ENCODE measurements at places on chromosomes 5 and 9. TPM values are rescaled to one million over a fixed set of nuclear protein-coding genes. Genes with fewer than 3 reads are reported as not detected.

- H3K4me3 ChIP-seq: no peak overlapping the region
- DNase-seq: peak; percentile 33
- no peaks in the 10 kb centered on the region for H3K27me3 ChIP-seq
- no peaks in the 10 kb centered on the region for H3K4me1 ChIP-seq
These were observed 5.9 kb downstream of the FAM78A start for GRCh38 chr9:131270171-131271015.

DNA sequence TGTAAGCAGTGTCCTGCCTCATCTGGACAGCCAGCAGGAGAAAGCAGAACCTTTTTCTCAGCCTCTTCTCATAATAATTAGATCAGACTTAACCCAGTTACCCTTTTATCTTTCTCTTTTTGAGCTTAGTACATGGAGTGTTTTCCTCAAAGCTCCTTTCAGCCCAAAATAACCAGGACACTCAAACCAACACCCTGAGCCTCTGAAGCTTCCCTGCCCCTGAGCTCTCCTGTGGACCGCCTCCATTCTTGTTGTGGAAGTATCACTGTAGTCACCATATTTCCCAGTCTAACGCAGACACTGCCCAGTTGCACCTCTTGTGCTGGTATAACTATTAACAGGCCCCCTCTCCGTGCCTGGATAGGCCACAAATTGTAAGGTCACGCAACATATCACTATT lies 53.8 kb upstream of the ZNF622 start:
- no peak overlapping the region for H3K4me3 ChIP-seq
- no peak for DNase-seq
- H3K27ac ChIP-seq: no peak overlapping the region
- no peaks in the 10 kb centered on the region for H3K36me3 ChIP-seq
- no peaks in the 10 kb centered on the region for H3K27me3 ChIP-seq

DNA sequence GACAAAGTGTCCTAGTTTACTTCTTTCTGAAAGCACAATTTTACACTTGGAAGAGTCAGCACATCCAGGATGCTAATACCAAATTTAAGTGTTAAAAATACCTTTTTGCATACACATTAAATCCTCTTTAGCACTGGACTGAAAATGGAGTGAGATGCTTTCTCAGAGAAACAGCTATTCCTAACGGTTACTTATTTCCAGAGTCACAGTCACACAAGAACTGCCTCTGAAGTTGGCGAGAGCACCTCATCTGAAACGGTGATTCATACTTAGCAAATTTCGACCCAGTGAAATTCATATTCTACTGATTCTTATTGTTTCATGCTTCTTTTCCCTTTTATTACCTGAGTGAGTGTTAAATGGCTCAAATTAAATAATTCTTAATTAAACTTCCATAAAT lies 12.2 kb downstream of the CDH18 start:
- no peaks in the 10 kb centered on the region for H3K4me1 ChIP-seq
- no peaks in the 10 kb centered on the region for H3K36me3 ChIP-seq
- H3K4me3 ChIP-seq: no peak overlapping the region
- DNase-seq: no peak
- H3K27ac ChIP-seq: no peak overlapping the region

Gene MPDZ
- 46.2 TPM for total RNA-seq

Gene CTNND2
- 0.11 TPM for total RNA-seq

Data from ascending aorta (tissue), 2 donors.